Activated T-helper 17 cell treated with anti-CD3 and anti-CD28 coated beads, Interleukin-2, amount 50 U/mL, for 72 hours (primary cell): ENCODE measurements at places on chromosomes 13 and 19.
A peak's percentile ranks its signal among the peaks of the same experiment; 100 is the strongest.

GRCh38 chr19:45471931-45472562 is 4.3 kb downstream of the FOSB start:
- no peak for ATAC-seq

GRCh38 chr13:40777809-40778175 is 6.8 kb upstream of the MRPS31 start:
- ATAC-seq, result no peak

DNA sequence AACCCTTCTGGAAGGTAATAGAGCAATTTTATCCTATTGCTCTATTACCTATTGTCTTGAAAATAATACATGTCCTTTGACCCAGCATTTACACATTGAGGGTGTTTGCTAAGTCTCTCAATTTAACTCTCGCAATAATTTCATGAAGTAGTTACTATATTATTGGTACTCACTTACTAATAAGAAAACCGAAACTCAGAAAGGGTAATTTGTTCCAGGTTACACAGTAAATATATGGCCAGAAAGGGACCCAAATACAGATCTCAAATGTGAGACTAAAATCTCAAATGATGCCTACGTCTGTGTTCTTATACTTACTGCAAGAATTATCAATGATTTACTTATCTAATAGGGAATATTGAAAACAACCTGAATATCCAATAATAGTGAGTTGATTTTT is 29.7 kb upstream of the FAM216B start:
- no peak for ATAC-seq

DNA sequence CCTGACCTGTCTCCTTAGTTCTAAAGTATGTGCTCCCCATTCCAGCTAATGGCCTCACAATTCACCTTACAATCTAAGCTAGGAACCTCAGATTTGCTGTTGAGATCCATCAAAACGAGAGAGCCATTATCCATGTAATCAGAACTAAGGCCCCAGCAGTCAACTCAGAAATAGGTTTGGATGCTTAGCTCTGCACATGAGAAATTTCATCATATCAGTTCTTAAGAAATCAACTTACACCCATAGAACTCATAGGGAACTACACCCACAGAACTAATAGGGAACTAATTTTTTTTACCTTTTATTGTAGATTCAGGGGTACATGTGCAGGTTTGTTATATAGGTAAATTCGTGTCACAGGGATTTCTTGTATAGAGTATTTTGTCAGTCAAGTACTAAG is 28.7 kb downstream of the CYSLTR2 start:
- ATAC-seq, result no peak

DNA sequence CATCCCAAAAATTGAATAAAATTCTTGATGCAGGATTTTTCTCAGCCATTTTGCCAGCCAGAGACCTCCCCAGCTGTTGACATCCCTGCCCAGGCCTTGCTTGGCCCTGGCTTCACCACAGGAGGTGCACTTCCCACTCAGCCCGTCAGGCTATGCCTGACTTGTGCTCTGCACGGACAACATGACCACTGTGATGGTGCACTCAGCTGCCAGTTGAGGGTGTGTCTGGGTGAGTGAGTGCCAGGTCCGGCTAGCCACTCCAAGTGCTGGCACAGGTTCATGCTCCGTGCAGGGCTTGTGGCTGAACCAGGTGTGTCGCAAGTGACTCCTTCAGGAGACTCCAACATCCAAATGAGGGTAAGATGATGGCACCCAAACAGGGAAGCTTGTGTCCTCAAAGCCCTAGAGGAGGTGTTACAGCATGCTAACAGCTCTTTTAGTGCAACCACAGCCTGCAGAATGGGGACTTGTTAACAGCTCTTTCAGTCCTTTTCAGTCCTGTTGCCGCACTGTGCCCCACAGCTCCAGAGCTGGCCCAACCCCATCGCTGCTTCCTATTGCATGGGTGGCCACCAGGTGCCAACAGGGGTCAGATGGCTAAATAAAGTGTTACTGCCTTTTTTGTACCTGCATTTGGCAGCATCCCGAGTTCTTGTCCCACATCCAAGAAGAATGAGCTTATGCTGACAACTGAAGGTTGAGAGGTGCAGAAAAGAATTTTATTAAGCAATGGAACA is 380.7 kb downstream of the SLITRK5 start:
- ATAC-seq, result no peak

GRCh38 chr13:62320129-62321108 is 904.8 kb upstream of the PCDH20 start:
- no peak for ATAC-seq

GRCh38 chr19:27821418-27822018 is 1391.4 kb downstream of the UQCRFS1 start:
- no peak for ATAC-seq

GRCh38 chr13:68057836-68058235 is 827.7 kb upstream of the PCDH9 start:
- no peak for ATAC-seq

- ATAC-seq, result no peak
These were observed 465.0 kb downstream of the DCT start for GRCh38 chr13:94014461-94014860.

GRCh38 chr13:23806874-23807526 is 82.2 kb downstream of the MIPEP start:
- no peak for ATAC-seq

DNA sequence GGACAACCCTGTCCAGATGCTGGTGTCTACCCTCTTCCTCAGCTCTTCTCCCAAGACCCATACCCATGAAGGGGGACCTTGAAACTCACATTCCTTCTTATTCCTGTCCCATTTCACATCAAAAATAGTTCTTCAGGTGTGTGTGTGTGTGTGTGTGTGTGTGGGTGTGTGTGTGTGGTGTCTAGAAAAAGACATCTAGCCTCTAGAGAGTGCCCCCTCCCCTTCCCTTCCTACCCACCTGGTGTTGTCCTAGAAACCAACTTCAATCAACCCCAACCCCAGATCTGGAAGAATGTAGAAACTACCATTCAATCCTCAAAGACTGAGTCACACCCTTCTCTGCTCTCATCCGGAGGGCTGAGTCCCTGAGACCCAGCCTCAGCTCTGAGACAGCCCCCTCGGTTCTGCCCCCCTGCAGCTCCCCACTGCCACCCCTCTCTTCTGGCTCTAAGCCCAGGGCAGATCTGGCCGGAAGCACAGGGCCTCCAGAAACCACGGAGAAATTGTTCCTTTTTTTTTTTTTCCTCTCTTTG is 3.5 kb downstream of the KCNN4 start:
- peak; percentile 6 for ATAC-seq

GRCh38 chr13:106919638-106920037 is 351.7 kb upstream of the ARGLU1 start:
- ATAC-seq, result no peak

DNA sequence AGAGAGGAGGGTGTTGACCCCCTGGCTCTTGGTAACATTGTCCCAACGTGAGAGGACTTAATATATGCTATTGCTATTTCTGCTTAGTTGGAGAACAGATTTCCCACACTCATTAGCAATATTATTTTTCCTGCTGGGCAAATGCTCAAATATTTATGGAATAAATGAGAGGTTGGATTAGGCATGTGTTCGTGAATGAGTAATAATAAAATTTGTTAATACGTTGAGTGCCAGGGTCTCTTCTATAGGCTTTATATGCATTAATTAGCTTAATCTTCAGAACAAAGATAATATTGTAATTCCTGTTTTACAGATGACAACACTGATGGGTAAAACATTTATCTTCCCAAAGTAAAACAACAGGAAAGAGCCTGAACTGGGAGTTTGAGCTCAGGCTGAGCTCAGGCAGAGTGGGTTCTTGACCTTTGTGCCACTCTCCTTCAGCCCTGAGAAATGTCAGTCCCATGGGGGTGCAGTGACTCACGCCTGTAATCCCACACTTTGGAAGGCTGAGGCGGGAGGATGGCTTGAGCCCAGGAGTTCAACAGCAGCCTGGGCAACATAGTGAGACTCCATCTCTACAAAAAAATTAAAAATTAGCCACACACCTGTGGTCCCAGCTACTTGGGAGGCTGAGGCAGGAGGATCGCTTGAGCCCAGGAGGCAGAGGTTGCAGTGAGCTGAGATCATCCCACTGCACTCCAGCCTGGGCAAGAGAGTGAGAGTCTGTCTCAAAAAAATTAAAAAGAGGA is 1.2 kb downstream of the ZNF233 start:
- no peak for ATAC-seq

- ATAC-seq, result peak; percentile 27
These were observed 418.3 kb downstream of the DIAPH3 start for GRCh38 chr13:59745392-59745788.

GRCh38 chr19:4069331-4069959 is 2.7 kb upstream of the ZBTB7A start:
- ATAC-seq, result no peak

- ATAC-seq, result no peak
These were observed 216.9 kb downstream of the DNAJC15 start for GRCh38 chr13:43240278-43240677.

DNA sequence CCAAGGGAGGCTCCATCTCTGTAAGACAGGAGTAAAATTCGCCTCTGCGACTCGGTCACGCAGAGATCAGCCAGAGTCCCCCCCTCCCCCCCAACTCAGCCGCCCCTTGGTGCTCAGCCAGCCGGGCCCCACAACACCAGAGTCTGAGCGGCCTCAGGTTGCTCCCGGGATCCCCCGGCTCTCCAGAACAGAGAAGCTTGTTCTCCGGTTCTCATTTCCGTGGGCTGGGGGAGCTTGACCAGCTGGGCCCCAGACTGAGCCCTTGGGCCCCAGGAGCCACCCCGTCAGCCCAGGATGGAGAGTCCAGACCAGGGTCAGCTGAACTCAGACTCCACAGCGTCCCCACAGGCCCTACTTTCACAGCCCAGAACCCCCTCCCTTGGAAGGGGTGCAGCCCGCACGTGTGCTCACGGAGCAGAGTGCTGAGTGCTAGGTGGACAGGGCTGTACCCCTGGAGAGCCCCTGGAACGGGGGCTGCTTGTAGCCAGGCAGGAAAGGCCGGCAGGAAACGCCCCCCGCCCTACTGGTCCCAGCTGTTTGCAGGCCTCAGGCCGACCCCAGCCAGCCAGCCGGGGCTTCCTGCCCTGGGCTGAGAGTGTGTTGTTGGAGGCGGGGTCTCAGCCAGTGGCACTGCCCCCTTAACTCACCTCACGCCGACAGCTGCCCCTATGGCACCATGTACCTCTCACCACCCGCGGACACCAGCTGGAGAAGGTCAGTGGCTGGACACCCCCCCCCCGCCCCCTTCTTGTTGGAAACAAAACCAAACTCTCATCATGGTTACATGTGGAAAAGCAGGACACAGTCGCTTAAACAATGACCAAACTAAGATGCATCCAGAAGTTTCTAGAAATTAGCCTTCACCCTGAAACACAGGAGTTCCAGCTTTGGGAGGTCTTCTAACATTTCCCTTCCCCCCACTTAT is 44.4 kb downstream of the COMP start:
- no peak for ATAC-seq

DNA sequence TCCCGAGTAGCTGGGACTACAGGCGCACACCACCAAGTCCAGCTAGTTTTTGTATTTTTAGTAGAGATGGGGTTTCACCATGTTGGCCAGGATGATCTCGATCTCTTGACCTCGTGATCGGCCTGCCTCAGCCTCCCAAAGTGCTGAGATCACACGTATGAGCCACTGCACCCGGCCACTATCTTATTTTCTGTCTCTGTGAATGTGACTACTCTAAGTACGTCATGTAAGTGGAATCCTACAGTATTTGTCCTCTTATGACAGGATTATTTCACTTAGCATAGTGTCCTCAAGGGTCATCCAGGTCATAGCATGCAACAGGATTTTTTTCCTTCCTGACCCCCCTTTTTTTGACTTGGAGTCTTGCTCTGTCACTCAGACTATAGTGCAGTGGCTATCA is 4.8 kb upstream of the TMEM91 start:
- ATAC-seq, result no peak

DNA sequence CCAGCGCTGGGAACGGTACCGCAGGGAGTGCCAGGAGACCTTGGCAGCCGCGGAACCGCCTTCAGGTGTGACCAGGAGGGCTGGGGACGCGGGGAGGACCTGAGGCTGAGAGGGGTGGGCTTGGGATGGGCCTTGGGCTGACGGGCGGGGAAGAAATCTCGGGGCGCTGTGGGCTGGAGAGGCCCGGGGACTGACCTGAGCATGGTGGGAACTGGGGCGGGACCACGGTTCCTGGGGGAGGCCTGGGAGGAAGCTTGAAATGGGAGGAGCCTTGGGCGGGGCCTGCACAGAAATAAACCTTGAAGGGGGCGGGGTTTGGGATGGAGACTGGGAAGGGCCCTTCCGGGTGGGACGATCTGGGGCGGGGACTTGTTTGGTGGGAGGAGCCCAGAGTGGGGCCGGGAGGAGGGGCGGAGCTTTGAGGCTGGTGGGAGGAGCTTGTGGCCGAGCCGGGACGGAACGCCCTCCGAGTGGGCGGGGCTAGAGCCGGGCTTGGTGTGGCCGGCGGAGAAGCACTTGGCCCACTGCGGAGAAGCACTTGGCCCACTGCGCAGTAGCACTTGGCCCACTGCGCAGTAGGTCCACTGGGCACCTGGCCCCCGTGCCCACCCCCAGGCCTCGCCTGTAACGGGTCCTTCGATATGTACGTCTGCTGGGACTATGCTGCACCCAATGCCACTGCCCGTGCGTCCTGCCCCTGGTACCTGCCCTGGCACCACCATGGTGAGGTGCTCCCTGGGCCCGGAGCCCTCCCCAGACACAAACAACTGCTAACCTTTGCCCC is 2.8 kb downstream of the GIPR start:
- no peak for ATAC-seq

GRCh38 chr13:41558781-41559560 is 101.6 kb downstream of the RGCC start:
- no peak for ATAC-seq

- ATAC-seq, result no peak
These were observed 6.7 kb upstream of the CHERP start for GRCh38 chr19:16548956-16549355.

GRCh38 chr13:40047322-40047771 is 391.9 kb downstream of the COG6 start:
- ATAC-seq, result no peak

GRCh38 chr19:5166262-5166661 is 174.3 kb downstream of the PTPRS start:
- no peak for ATAC-seq

DNA sequence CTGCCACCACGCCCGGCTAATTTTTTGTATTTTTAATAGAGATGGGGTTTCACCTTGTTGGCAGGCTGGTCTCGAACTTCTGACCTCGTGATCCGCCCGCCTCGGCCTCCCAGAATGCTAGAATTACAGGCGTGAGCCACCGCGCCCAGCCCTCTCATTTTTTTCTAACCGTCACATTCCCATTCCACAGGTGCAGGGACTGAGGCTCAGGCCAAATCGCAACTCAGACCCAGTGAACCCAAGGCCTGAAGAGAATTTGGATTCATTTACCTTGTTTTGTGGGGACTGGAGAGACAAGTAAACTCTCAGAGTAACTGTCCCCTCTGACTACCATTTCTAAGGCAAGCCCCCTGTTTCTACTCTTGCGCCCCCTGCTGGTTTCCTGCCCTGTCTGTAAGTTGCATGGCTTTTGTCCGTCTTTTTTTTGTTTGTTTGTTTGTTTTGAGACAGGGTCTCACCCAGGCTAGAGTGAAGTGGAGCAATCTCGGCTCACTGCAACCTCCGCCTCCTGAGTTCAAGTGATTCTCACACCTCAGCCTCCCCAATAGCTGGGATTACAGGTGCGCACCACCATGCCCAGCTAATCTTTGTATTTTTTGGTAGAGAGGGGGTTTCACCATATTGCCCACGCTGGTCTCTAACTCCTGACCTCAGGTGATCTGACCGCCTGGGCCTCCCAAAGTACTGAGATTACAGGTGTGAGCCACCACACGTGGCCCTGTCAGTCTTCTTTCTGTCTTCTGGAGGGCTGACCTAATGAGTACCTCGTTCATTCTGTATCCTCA is 2.3 kb upstream of the STRN4 start:
- ATAC-seq, result peak; percentile 25

- ATAC-seq, result no peak
These were observed 1374.8 kb downstream of the PCDH9 start for GRCh38 chr13:65855242-65855805.
